ENCODE measurements at places on chromosomes 2 and 18. TPM values are rescaled to one million over a fixed set of nuclear protein-coding genes. Genes with fewer than 3 reads are reported as not detected.

Gene CRYGD
- total RNA-seq, result not detected

Gene PHOSPHO2
- total RNA-seq, result 9.4 TPM

Gene DNPEP
- total RNA-seq, result 91.7 TPM

Gene EMILIN1
- total RNA-seq, result 0.52 TPM
